ENCODE measurements at places on chromosomes 6 and 20.
A peak's percentile ranks its signal among the peaks of the same experiment; 100 is the strongest.

DNA sequence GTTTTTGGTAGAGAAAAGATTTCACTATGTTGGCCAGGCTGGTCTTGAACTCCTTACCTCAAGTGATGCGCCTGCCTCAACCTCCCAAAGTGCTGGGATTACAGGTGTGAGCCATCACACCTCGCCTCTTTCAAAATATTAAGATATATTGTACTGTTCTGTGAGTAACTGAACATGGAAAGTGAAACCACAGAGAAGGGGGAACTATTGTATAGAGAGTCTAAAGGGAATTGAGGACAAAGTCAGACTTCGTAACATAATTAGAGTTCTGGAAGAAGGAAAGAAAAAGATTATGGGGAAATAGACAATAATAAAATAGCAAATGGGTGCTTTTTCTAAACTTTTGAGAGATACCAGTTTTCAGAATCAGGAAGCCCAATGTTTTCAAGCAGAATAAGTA is 17.4 kb upstream of the AKAP7 start:
- no peak for DNase-seq

DNA sequence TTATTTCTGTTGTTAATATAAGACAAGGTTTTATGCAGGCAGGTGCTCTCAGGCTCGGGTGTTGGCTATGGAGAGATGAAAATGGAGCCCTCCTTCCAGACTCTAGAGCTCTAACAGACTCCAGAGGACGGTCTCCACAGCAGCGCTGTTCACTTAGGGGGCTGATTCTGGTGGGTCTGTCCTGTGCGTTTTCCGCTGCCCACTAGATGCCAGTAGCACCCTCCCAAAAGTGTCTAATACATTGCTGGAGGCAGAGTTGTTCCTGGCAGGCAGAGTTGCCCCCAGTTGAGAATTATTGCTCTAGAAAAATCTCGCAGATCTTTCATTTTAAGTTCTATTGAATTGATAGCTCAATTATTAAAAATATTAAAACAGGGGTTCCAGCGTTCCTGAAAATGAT is 109.9 kb downstream of the MAP3K4 start:
- DNase-seq, result no peak

DNA sequence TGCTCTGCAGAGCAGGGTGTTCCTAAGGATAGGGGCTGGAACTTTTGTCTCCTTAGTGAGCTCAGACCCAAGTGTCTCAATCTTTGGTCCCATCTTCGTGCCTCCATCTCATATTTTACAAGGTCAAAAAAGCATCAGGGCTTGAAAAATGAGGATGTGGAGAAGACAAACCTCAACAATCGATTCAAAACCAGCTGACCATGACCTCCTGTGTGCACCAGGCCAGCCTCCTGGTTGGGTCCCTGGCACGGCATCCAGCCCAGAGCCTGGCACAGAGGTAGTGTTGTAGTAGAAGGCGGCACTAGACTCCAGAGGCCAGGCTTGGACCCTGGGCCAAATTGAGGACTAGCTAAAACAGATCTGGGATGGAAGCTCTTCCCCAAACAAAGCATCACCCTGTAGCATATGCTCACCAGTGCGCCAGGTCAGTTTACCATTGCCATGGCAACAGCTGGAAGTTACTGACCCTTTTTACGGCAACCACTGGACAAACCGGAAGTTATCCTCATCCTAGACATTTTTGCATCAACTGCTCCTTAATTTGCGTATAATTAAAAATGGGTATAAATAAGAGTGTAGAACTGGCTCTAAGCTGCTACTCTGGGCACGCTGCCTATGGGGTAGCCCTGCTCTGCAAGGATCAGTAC is 69.3 kb upstream of the BLCAP start:
- no peak for DNase-seq

GRCh38 chr20:1926237-1926636 is 31.0 kb downstream of the SIRPA start:
- DNase-seq, result no peak

GRCh38 chr20:53028337-53029007 is 56.3 kb downstream of the TSHZ2 start:
- no peak for DNase-seq

GRCh38 chr6:113995634-113996033 is 24.7 kb upstream of the HDAC2 start:
- no peak for DNase-seq

- DNase-seq, result no peak
Observed at GRCh38 chr6:130962966-130963365, 100.1 kb downstream of the EPB41L2 start.

DNA sequence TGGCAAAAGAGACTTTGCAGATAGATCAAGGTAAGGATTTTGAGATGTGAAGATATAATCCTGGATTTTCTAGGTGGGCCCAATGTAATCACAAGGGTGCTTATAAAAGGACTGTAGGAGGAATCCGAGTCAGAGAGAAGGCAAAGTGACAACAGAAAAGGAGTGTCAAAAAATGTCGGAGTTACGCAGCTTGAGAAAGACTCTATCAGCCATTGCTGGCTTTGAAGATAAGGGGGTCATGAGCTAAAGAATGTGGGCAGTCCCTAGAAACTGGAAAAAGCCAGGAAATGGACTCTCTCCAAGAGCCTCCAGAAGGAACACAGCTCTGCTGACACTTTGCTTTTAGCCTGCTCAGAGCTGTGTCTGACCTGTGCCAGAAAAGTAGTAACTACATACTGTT is 8.7 kb upstream of the RWDD1 start:
- DNase-seq, result no peak

GRCh38 chr6:158999154-158999665 is 792 bp downstream of the RSPH3 start:
- no peak for DNase-seq

GRCh38 chr6:56062836-56063235 is 184.5 kb downstream of the COL21A1 start:
- DNase-seq, result no peak

GRCh38 chr6:134909701-134910592 is 40.0 kb downstream of the ALDH8A1 start:
- no peak for DNase-seq

- DNase-seq, result no peak
Observed at GRCh38 chr20:49400410-49400809, 82.1 kb downstream of the KCNB1 start.

DNA sequence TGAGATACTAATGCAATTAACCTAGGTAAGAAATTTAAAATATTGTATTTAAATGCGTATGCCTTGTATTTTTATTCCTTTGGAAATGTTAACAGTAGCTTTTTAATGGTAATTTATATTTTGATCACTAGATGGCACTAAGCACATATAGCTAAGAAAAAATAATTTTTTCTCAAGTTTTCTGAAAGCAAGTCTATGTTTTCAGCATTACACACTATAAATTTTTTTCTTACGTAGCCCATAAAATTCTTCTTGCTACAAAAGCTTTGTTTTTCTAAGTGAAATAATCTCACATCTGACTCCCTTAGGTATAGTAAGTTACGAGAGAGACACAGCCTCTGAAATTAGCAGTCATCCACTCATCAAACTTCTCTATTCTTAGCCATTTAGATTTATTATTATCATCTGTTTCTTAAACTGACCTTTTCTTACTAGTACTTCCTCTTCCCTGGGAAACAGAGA is 35.7 kb downstream of the TSPYL4 start:
- no peak for DNase-seq

DNA sequence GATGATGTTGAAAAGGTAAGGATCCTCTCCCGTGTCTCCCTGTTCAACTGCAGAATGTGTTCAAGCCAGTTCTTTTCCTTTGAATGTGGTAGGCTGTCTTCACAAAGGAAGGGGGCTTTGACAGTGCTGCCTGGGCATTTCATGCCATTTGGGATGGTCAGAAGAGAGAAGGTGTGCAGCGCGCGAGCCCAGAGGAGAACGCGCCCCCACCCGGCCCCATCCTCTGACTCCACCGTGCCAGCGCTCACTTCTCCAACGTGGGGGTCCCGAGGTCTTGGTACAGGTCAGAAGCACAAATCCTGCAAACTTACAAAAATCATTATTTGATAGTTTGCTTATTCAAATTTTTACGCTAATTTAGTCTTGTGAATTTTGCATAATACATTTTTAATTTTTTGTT is 14.4 kb downstream of the ENTPD6 start:
- no peak for DNase-seq

- DNase-seq, result no peak
Observed at GRCh38 chr6:16132909-16133308, 4.0 kb downstream of the MYLIP start.

- DNase-seq, result no peak
Observed at GRCh38 chr6:166671434-166672081, 44.5 kb upstream of the RPS6KA2 start.

- peak; percentile 52 for DNase-seq
Observed at GRCh38 chr20:49713753-49714712, at the start of gene B4GALT5. B4GALT5 (minus strand) TSS chr20:49713878; CDS start chr20:49713690, 188 bp downstream.

DNA sequence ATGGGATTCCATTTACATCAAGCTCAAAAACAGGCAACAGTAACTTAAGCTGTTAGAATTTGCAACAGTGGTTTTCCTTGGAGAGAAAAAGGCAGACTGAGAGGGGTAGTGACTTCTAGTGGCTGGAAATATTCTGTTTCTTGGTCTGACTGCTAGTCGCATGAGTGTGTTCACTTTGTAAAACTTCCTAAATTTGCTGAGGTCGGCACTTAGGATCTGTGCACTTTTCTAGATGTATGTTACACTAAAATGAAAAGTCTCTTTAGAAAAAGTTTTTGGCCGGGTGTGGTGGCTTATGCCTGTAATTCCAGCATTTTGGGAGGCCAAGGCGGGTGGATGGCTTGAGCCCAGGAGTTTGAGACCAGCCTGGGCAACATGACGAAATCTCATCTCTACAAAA is 18.7 kb downstream of the OVOL2 start:
- DNase-seq, result no peak

DNA sequence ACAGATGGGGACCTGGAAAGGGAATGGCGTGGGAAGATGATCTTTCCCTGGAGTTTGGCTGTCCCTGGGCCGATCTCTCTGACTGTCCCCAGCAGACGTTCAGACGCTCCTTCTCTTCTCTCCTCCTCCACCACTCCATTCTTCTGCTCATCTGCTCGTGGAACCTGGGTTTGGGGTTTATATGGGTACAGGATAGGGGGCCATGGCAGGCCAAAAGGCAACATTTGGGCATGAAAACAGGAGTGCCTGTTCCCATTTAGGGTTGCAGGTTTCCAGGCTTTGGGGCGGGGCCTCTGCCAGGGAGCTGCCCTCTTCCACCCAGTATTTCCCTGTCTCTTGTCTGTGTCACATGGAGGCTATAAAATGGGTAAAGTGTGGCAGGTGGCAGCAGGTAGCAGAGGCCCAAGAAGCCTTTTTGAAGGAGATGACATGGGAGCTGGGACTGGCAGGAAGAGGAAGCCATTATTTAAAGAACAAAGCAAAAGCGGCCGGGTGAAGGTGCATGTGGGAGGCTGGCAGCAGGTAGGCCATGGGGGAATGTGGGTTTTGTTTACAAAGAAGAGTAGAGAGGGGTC is 203.7 kb downstream of the BMP7 start:
- no peak for DNase-seq

- no peak for DNase-seq
Observed at GRCh38 chr6:143007646-143008045, 53.0 kb upstream of the AIG1 start.

- DNase-seq, result no peak
Observed at GRCh38 chr6:61711849-61712248, 574.2 kb downstream of the KHDRBS2 start.

GRCh38 chr6:101683884-101684283 is 290.4 kb downstream of the GRIK2 start:
- no peak for DNase-seq

- DNase-seq, result no peak
Observed at GRCh38 chr20:62628691-62629090, 13.6 kb upstream of the SLCO4A1 start.

GRCh38 chr6:135693811-135694370 is 157.6 kb upstream of the PDE7B start:
- no peak for DNase-seq

- DNase-seq, result no peak
Observed at GRCh38 chr6:51120016-51120415, 301.3 kb downstream of the TFAP2B start.

DNA sequence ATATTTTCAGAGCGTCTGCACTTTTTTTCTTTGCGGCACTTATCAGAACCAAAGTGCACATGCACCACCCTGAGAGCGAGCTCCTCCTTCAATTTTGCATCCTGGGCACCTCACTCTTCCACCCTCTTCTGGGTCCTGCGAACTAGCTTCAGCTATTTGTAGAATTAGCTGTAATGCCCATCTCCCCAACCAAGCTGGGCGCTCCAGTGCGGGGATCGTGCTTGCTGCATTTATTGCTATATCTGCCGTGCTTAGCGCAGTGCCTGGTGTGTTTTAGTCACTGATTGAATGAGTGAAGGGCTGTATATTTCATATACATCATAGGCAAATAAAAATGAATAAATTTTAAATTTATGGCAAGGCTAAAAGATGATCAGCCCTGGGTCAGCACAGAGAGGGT is 75.8 kb downstream of the KCNB1 start:
- DNase-seq, result no peak

DNA sequence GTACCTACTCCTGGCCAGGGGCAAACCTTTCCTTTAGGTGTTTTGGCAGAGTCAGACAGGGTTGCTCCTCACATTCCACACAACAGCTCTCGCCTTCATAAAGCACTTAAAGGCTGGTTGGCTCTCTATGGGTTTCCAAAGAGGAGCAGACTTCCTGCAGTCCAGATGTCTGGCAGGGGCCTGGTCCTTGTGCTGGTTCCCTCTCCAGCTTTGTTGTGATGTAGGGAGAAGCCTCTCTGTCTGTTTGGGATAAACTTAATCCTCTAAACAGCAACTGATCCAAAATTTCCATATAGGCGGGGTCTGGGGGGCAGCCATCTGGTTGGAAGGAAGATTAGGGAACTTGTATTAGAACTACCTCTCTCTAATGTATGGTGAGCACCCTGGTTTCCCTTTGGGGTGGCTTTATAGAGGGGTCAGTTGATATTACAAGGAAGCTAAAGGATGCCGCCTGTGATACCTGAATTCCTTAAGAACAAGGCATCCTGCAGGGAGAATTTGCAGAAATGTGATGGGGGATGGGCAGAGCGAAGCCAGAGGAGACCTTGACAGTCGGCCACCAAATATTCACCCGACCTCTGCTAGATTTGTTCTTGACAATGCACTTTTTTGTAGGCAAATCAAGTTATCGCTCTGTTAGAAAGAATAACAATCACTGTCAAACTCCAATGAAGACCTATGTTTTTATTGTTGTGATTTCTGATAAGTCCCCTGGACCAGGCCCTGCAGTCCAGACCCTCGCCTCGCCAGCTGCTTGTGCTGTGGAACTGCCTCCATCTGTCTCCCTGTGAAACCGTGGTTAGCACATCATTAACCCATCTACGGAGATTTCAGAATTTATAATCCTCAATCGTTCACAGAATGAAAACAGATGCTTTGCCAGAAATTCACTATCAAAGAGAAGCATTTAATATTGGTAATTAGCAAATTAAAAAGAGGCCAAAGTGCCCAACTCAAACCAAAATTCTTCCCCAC is 94.0 kb upstream of the RALGAPA2 start:
- DNase-seq, result no peak

GRCh38 chr6:89034586-89035251 is 45.8 kb upstream of the PNRC1 start:
- DNase-seq, result no peak

GRCh38 chr6:91486200-91486599 is 899.3 kb upstream of the MAP3K7 start:
- DNase-seq, result no peak

GRCh38 chr6:164693944-164694343 is 615.5 kb downstream of the C6orf118 start:
- no peak for DNase-seq

GRCh38 chr6:84882768-84883766 is 118.7 kb upstream of the TBX18 start:
- no peak for DNase-seq
